ENCODE measurements at places on chromosomes 7 and 10.

- DNase-seq = no peak
Measured at GRCh38 chr7:107315716-107316220, 147.0 kb downstream of the HBP1 start.

DNA sequence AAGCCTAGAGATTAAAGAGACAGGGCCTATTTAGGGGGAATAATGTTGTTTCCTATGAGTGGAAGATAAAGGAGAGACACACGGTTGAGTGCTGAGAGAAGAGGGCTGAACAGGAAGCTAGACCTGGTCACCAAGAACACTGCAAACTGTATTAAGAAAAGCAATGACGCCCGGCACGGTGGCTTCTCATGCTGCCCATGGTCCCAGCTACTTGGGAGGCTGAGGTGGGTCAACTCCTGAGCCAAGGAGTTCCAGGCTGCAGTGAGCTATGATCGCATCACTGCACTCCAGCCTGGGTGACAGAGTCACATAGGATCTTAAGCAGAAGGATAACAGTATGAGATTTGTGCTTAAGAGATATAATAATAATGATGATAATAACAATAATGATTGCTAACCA lies 19.7 kb upstream of the OTUD1 start:
- DNase-seq = no peak

GRCh38 chr10:59873896-59874295 lies 32.5 kb downstream of the CCDC6 start:
- DNase-seq = no peak

DNA sequence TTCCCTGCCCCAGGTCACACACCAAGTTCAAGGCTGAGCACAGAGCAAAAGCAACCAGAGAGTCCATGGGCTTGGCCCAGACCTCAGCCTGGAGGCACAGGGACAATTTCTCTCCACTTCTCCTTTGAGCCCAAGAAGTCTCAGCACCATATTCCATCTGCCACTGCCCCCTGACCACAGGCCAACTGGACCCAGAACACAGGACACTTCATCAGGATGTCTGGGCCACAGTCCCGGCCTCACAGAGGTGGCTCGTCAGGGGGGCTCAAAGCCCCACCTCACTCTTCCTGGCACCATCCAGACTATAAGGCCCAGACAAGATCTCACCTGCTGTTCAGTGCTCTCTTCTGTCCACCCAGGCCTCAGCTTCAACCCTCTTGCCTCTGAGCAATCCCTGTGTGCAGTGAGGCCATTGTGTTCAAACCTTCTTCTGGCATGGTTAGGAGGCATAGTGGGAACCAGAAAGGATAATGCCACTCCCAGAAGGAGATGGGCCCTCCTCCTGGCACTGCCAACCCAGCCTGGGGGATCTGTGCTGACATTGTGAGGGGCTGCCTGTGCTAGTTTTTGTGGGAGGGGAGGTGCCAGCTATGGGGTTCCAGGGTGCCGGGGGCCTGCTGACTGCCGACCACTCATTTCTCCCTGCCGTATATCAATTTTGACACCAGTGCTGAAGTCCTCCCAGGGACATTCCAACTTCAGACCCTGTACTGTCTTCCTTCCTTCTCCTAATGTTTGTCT lies 49.7 kb upstream of the ANTXRL start:
- DNase-seq = no peak

- DNase-seq = no peak
Measured at GRCh38 chr10:71090330-71090729, 122.0 kb upstream of the UNC5B start.

DNA sequence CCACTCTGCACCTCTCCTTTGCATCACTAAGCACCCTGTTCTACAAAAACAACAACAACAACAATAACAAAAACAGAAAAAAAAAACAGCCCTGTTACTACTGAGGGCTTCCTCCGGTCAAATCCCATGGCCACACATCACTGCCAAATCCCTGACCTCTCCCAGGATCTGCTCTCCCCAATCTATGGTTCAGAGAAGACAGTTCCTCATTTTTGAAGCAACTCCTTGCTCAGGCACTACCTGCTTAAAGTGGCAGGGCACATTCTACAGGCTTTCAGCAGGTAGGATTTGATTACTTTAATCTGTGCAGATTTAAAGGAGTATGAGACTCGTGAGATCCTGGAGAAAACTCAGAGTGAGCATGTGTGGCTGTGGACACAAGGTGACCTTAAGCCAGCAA lies 46.9 kb downstream of the PIK3CG start:
- DNase-seq = no peak

DNA sequence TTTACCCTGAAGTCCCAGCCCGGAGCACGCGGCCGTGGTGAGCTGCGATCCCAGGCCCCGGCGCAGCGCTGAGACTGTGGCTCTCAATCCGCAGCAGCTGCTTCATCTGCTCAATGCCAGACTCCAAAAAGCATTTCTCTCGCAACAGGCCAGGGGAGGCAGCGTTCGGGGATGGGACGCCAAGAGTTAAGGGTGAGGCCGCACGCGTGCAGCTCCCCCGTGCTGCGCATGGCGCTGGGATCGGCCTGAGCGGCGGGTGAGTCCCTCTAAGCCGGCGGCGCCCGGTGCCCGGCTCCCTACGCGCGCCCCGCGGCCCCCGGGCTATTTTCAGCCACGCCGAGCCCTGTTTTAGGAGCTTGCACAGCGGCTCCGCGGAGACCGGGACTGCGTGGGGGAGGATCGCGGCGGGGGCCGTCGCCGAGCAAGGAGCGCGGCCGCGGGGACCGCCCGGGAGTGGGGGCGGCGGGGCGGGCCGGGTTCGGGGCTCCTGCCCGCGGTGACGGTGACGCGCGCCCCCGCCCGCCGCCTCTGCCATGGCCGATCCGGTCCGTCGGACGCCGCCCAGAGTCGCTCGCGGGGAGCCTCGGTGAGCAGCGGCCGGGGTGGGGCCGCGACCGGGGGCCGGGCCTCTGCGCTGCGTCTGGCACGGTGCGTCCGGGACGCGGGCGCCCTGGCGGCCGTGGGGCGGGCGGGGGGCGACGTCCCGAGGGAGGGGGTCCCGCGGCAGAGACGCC lies 29.4 kb upstream of the JAKMIP3 start:
- peak; percentile 3 for DNase-seq

DNA sequence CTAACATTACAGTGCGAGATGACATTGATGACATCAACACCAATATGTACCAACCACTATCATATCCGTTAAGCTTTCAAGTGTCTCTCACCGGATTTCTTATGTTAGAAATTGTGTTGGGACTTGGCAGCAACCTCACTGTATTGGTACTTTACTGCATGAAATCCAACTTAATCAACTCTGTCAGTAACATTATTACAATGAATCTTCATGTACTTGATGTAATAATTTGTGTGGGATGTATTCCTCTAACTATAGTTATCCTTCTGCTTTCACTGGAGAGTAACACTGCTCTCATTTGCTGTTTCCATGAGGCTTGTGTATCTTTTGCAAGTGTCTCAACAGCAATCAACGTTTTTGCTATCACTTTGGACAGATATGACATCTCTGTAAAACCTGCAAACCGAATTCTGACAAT lies 4.3 kb downstream of the GPR22 start:
- no peak for DNase-seq

GRCh38 chr10:89043052-89043451 lies 52.5 kb downstream of the FAS start:
- DNase-seq = no peak

GRCh38 chr7:132028144-132028920 lies 471.9 kb upstream of the PODXL start:
- DNase-seq = no peak

DNA sequence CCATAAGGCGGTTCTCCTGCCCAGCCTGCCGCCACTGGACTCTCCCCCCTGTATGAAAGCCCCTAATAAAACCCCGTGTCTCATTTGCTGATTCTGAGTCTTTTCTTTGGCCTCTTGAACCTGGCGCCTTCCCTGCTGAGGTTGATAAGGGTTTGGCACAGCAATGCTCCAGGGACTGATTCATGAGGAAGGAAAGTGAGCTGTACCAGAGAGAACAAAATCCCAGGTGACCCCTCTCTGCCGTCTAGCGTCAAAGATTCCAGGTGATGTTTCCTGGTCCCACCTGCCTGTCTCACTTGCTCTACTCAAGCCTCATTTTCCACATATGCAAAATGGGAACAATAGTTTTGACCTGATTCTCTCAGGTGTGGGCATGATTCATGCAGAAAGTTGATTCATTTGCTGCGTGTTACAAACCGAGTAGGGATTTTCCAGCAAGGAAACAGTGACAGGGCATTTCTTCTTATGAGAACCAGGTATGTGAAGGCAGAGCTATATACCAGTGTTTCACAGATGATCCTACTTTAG lies 730.6 kb upstream of the IGFBP3 start:
- DNase-seq = no peak

- DNase-seq = no peak
Measured at GRCh38 chr10:5968681-5969453, 8.5 kb downstream of the IL15RA start.

DNA sequence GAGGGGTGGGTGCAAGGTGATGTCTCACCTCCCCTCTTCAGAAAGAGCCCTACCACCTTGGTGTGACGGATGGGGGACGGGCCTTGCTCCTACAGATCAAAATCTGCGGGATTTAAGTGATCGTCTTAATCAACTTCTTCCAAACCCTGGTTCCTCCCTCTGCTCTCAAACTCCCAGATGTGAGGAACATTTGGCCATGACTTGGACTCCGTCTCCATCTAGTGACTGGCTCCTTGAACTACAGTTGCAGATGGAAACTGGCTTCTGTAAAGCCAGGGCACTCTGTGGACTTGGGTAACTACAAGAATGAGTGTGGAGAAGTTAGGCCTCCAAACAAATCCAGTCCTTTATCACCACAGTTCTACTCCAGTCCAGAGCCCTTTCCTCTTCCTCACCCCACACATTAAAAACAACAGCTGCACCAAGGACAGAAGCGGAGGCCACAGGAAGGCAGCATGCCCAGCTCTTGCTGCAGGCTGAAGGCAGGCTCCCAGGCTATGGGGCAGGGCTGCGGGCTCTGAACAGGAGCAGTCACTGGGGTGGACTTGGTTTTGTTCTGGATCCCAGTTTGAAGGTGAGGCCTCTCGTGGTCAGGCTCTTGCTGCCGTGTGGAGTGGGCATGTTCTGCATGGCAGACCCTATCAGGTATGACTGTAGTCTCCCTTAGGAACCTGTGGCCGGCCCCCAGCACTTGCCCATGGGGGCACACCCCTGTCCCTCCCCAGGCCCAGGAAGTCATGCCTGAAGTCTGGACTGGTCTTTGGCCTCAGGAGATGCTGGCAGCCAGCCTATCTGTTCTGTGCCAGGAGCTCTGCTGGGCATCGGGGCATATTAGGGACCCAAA lies 79.4 kb downstream of the VWC2 start:
- peak; percentile 12 for DNase-seq

DNA sequence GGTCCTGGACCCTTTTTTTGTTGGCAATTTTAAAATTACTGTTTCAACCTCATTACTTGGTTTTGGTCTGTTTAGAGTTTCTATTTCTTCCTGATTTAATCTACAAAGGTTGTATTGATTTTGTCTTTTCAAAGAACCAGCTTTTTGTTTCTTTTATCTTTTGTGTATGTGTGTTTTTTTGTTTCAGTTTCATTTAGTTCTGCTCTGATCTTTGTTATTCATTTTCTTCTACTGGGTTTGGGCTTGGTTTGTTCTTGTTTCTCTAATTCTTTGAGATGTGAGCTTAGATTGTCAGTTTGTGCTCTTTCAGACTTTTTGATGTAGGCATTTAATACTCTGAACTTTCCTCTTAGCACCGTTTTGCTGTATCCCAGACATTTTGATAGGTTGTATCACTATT lies 8.5 kb upstream of the MRPS33 start:
- DNase-seq = no peak

GRCh38 chr10:86611386-86611785 lies 43.0 kb upstream of the OPN4 start:
- DNase-seq = no peak

GRCh38 chr10:26057466-26057865 lies 123.4 kb downstream of the MYO3A start:
- no peak for DNase-seq

DNA sequence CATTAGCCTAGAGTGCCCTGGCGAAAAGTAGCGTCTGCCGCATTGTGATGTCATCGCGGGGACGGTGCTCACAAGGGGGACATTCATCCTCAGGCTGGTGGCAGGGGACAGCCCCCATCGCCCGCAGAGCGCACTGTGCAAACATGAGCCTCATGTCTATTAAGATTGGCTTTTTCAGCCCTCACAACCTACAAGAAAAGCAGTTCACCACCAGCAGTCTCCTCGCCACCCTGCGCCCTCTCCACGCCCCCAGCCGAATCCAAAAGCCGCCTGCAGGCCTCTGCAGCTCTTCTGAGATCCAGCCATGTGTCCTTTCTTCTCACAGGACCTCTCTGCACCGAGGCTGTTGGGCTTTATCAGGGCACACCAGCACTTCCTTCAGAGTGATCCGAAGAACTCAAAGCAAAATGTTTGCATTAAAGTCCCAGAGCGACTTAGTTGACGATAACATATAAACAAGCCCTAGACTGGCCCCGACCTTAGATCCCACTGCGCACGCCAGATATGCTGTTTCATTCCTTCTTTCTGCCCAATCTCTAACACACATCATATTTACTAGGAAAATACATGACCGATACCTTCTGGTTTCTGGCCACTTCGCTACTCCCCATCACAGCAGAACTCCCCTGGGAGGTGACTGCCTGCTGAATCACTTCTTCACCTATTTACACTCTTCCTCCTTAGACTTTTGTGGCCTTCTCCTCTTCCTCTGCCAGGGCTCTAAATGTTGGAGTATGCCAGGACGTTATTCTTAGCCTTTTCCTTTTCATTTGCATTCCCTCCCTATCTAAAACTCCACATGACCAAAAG lies 206.0 kb upstream of the SH2B2 start:
- no peak for DNase-seq

DNA sequence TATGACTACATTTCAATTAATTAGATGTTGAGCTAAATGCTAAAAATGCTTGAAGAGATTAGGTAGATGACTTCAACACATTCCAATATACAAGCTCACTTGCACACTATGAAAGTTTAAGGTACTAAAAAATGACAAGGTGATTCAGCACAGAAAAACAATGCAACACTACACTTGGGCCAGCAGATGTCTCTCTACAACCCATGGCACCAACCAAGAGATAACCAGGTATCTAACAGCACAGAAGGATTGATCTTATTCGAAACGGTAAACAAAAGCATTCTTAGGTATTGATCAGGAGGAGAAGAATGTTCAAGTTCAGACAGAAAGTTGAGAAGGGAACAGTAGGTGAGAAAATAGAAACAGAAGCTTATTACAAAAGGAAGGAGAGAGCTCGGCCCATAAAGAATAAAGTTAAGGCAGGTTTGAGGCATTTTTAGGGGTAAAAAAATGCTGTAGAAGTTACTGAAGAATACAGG lies 248.2 kb upstream of the KLF14 start:
- peak; percentile 46 for DNase-seq

DNA sequence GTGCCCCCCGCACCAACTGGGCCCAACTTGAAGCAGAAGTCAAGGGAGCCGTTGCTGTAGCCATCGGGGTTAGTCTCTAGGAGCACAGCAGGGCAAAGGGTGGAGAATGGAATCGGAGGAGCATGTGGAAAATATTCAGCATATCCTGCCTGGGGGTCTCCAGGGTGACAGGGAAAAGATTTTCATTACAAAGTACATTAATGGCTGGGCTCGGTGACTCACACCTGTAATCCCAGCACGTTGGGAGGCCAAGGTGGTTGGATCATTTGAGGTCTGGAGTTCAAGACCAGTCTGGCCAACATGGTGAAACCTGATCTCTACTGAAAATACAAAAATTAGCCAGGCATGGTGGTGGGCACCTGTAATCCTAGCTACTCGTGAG lies 53.8 kb upstream of the ABLIM1 start:
- DNase-seq = no peak

Measured in EL (cell line).